ENCODE measurements at places on chromosomes 12 and 14.

- DNase-seq, result no peak
Observed at GRCh38 chr12:131187602-131188001, 233.9 kb downstream of the ADGRD1 start.

- no peak for DNase-seq
Observed at GRCh38 chr12:49274396-49275069, 9.7 kb downstream of the TUBA1C start.

GRCh38 chr14:33376510-33376909 lies 437.8 kb downstream of the NPAS3 start:
- no peak for DNase-seq

DNA sequence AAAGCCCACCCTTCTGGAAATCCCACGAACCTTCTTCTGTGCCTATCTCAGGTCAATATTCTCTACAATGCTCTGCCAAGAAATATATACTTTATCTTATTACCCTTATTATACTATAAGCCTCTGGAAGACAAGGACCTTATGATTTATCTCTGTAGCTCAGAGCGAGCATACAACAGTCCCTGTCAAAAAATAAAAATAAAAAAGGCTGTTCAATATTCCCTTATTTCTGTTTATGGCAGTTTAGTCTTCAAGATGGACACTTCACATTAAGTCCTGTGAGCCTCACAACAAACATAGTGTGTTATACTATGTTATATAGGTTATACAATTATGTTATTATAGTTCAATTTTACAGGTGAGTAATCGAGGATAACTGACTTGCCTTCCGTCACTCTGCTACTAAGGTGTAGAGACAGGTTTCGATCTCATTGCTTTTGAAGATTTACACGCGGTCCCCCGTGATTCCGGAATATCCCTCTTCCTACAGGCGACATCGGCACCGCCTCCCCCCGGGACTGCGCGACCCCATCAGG lies 562 bp downstream of the EAPP start:
- DNase-seq, result no peak

DNA sequence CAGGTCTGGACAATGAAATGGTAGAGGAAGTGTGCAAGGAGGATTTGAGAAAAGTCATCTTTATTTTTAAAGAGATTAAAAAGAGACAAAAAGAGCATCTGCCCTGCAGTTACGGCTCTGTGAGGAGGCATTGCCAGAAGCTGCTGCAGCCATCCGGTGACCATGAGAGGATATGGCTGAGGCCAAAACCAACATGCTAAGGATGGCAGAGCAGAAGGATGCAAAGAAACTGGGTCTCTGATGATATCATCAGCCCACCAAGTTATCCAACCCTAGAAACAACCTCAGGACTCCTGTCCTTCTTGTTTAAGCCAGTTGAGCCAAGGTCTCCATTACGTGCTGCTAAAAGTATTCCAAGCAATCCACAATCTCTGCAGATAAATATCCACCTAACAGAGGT lies 48.0 kb upstream of the CCND2 start:
- DNase-seq, result no peak

DNA sequence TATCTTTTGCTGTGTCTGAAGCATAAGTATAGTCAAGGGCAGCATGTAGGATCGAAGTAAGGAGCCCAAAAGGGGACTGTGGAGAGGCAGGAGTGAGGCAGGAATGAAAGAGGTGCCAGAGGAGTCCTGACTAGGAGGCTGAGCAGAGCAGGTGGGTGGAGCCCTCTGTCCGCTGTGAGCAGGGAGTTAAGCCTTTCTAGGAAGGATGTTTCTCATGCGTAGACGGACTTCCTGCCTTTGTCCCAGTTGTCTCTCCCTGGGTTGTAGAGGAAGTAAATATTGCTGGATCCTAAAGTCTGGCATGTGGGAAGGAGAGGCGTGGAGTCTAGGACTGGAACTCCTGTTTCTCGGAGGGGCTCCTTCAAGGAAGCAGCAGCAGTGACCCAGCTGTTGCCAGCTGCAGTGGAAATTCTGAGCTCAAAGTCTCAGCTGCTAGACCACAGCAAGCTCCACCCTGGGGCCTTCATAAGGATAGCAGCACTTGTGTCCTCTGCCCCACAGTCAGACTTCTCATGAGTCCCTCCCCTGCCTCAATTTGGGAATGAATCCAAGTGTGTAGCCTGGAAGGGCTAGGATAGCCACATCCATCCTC lies 44.0 kb downstream of the RBMS2 start:
- DNase-seq, result peak; percentile 80
